ENCODE measurements at places on chromosomes 12 and 14.

- H3K4me3 ChIP-seq: no peak overlapping the region
- DNase-seq: no peak
- no peaks in the 10 kb centered on the region for H3K4me1 ChIP-seq
- H3K27ac ChIP-seq: no peak overlapping the region
Observed at GRCh38 chr12:43848226-43848507, 12.3 kb downstream of the TMEM117 start.

- no peak overlapping the region for H3K4me3 ChIP-seq
- H3K36me3 ChIP-seq: no peaks in the 10 kb centered on the region
- no peaks in the 10 kb centered on the region for H3K4me1 ChIP-seq
- no peak for DNase-seq
- no peaks in the 10 kb centered on the region for H3K27me3 ChIP-seq
Observed at GRCh38 chr12:28975564-28976340, 173.3 kb upstream of the FAR2 start.

GRCh38 chr12:55699471-55700055, 8.1 kb downstream of the ITGA7 start:
- H3K4me1 ChIP-seq: no peaks in the 10 kb centered on the region
- no peaks in the 10 kb centered on the region for H3K27me3 ChIP-seq
- H3K27ac ChIP-seq: no peak overlapping the region
- H3K4me3 ChIP-seq: no peak overlapping the region
- H3K36me3 ChIP-seq: no peaks in the 10 kb centered on the region

- H3K4me3 ChIP-seq: no peak overlapping the region
- H3K27me3 ChIP-seq: no peaks in the 10 kb centered on the region
- no peak for DNase-seq
- H3K27ac ChIP-seq: no peak overlapping the region
- no peaks in the 10 kb centered on the region for H3K36me3 ChIP-seq
- H3K4me1 ChIP-seq: no peaks in the 10 kb centered on the region
Observed at GRCh38 chr14:66231820-66232219, 254.4 kb upstream of the CCDC196 start.

DNA sequence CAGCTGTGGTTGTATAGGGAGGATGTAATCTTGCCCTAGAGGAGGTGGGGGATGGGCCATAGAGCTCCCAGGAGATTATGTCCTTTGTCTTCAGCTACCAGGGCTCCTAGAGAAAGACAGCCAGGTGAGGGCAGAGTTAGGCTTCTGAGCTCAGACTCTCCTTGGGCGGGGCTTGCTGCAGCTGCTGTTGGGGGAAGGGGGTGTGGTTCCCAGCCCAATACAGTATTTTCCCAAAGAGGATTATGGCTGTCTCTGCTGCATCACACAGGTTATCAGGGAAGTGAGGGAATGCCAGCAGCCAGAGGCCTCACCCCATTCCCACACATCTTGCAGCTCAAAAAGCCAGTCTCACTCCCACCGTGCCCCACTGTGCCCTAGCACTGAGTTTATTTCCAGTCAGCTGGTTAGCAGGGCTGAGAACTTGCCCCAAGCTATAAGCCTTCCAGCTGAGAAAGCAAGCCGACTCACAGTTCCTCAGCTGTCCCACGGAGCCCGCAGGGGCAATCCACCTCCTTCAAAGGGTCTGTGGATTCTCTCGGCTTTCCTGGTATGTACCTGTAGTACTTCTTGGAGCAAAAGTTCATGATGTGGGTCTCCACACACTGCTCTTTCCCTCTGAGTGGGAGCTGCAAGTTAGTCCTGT, 217.3 kb upstream of the CPNE8 start:
- no peaks in the 10 kb centered on the region for H3K36me3 ChIP-seq
- DNase-seq: no peak
- H3K4me1 ChIP-seq: no peaks in the 10 kb centered on the region
- no peak overlapping the region for H3K27ac ChIP-seq

DNA sequence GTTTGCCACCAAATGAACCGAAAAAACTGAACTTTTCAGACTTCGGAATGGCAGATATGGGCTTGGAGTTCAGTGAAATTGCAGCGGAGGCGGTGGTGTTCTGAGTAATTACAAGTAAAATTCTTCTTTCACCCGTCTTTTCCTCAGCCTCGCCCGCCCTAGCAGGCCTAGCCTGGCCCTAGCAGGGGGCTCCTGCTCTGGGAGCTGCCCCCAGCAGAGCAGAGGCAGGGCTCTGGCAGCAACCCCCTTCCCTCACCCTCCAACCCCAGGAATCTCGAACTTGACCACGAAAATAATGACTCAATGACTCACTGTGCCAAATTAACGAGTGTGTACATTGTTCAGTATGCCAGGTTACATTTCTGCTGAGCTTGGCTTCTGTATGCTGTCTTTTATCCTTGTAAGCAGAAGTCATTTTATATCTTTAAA, 1.1 kb downstream of the PAPLN start:
- peak overlapping the region; percentile 77 for H3K27ac ChIP-seq
- DNase-seq: no peak
- peaks cover 3% of the 10 kb centered on the region for H3K27me3 ChIP-seq
- peak overlapping the region; percentile 53 for H3K4me3 ChIP-seq
- H3K4me1 ChIP-seq: peaks cover 7% of the 10 kb centered on the region

DNA sequence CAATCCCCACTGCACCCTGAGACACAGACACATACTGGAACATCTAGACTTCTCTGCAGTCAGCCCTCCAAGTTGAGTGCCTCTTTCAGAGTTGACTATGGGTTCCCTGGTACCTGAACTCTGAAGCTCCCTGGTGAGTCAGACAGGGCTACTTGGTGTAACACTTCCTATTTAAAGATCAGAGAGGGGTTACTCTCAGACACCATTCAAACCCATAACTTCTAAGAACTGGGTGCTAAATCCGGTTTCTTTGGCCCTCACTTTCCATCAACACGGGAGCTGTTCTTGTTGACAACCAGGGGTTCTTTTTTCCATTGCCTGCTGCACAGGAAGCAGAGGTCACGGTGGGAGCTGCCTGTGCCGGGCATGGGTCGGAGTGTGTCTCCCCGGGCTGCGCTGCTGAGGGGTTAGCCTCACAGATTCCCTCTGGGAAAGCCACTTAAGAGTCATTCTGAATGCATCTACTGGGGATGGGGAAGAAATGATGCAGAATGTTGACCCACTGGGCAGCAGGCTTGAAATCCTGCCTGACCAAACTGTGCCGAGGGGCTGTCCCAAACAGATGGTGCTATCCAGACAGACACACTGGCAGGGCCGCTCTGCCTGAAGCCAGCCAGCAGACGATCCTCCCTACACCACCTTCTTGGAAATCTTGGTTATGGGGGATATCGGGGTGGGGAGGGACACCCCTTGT, 74.1 kb downstream of the PITPNM2 start:
- DNase-seq: no peak
- no peaks in the 10 kb centered on the region for H3K36me3 ChIP-seq
- H3K27me3 ChIP-seq: no peaks in the 10 kb centered on the region

DNA sequence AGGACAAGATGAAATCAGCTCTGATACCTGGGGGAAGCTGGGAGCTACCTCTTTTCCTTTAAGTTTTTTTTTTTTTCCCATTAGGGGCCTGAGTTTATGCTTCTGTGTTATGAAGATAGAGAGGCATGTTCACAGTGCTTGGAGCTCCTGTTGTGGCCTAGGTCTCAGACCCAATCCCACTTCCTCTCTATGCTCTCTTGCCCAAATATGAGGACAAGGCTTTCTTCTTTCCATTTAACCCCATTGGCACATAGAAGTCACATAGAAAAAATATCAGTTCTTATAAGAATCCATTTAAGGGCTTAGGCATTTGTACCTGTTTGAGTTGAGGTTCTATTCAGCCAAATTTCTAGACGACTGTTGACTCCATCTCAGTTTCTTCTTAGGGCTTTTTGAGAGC, 12.6 kb downstream of the MRPS35 start:
- H3K4me1 ChIP-seq: no peaks in the 10 kb centered on the region
- DNase-seq: no peak
- H3K36me3 ChIP-seq: no peaks in the 10 kb centered on the region
- no peak overlapping the region for H3K4me3 ChIP-seq

- H3K27me3 ChIP-seq: no peaks in the 10 kb centered on the region
- H3K4me1 ChIP-seq: no peaks in the 10 kb centered on the region
- H3K4me3 ChIP-seq: no peak overlapping the region
- DNase-seq: no peak
- no peak overlapping the region for H3K27ac ChIP-seq
Observed at GRCh38 chr12:92424338-92424737, 278.5 kb upstream of the PLEKHG7 start.

GRCh38 chr14:89036371-89036770, 211.9 kb downstream of the TTC8 start:
- H3K4me1 ChIP-seq: no peaks in the 10 kb centered on the region
- no peak for DNase-seq
- H3K27ac ChIP-seq: no peak overlapping the region

DNA sequence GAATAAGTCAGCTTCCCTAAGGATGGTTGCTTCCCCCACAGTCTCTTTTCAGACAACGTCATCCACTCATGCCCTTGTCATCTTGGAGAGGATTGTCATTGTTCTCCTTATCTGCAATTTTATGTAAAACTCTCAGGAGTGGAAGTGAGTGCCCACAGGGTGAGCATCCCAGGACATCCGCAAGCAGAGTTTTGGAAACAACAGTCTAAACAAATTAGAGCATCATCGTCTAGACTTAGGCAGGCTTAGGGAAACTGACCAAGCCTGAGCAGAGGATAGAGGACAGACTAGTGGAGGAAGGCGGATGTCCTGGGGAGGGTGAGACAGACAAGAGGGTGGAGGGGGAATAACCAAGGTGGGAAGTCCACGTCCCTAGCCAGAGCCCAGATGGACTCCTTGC, 63.7 kb upstream of the BDKRB2 start:
- H3K4me3 ChIP-seq: no peak overlapping the region
- H3K4me1 ChIP-seq: no peaks in the 10 kb centered on the region
- no peaks in the 10 kb centered on the region for H3K36me3 ChIP-seq
- H3K27me3 ChIP-seq: no peaks in the 10 kb centered on the region
- no peak overlapping the region for H3K27ac ChIP-seq

DNA sequence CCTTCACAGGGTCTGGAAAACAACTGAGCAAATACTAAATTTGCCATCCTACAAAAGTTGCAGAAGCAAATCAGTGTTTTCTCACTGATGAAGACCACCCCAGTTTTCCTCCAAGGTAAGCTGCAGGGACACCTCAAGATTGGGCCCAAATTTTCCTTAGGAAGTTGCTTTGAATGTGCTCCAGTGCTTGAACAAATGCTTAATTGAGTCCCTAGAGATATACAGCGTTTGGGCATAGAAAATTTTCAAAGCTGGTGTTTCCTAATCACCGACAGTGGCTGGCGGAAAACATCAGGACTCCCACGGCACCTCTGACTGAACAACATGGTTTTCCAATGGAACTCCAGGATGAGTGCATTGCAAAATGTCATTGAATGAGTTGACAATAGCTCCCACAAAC, 92.5 kb upstream of the HMGA2 start:
- no peak for DNase-seq
- H3K4me1 ChIP-seq: no peaks in the 10 kb centered on the region
- no peak overlapping the region for H3K4me3 ChIP-seq
- H3K27ac ChIP-seq: no peak overlapping the region
- peaks cover 54% of the 10 kb centered on the region for H3K27me3 ChIP-seq

- no peaks in the 10 kb centered on the region for H3K27me3 ChIP-seq
- H3K4me3 ChIP-seq: no peak overlapping the region
- no peaks in the 10 kb centered on the region for H3K4me1 ChIP-seq
- no peak for DNase-seq
Observed at GRCh38 chr12:92065639-92066038, 80.0 kb downstream of the BTG1 start.

DNA sequence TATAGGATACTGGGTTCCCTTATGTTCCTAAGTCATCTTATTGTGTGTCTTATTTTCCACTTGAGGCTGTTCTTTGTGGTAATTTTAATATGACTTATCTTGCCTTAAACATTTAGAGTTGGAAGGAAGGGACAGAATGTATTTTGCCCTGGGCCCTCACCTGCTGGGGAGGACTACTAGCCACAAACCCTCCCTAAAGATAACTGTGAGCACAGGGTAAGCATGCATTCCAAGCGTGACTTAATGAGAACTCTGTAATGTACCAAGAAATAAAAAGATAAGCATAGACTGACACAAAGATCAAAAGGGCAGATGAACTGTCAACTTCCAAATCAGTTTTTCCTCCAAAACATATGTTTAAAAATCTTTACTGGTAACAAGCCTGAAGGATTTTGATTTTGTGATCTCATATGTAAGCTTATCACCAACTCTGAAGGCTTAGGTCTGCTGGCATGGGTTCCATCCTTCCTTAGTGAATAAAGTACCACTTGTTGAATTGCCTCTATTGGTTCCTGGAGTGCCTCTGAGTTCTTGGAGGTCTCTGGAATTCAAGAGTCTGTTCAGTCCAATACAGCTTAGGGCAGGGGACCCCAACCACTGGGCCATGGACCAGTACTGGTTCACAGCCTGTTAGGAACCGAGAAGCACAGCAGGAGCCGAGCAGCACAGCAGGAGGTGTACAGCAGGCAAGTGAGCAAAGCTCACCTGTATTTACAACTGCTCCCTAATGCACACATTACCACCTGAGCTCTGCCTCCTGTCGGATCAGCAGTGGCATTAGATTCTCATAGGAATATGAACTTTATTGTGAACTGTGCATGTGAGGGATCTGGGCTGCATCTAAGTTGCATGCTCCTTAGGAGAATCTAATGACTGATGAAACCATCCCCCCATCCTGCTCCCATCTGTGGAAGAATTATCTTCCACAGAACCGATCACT, 29.8 kb upstream of the NFYB start:
- H3K4me1 ChIP-seq: no peaks in the 10 kb centered on the region
- no peak overlapping the region for H3K27ac ChIP-seq
- H3K4me3 ChIP-seq: no peak overlapping the region
- no peaks in the 10 kb centered on the region for H3K27me3 ChIP-seq
- no peak for DNase-seq

DNA sequence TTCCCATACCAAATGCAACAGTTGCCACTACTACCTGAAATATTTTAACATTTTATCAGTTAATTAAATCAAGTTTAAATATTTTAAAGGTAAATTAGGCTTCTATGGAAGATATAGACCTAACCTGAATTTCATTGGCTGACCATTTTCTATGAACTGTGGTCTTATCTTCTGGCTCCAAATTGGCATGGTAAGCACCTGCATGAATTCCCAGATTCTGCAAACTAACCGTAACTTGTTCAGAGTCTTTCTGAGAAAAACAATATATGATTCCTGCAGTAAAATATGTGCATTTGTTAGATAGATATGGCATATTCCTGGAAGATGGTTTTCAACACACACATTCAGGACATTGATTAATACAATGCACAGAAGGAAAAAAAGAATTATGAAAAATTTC, 25.9 kb downstream of the RECQL start:
- H3K4me1 ChIP-seq: no peaks in the 10 kb centered on the region
- no peak for DNase-seq
- no peaks in the 10 kb centered on the region for H3K36me3 ChIP-seq

DNA sequence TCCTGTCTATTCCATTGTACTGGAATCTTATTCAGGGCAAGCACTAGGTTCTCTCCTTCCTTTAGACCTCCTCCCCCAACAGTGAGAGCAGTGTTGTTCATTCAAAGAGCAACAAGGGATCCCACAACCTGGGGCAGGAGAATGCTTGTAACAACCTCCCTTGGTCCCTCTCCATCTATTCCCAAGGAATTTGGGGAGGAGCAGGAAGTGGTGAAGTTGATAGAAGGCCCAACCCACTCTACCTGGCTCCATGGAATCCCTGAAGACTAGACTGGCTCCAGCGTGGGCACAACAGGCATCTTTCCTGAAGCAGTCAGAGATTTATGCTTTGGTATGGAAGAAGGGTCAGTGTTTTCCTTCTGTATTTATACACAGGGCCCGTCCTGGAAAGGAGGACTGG, 33.4 kb upstream of the CISTR start:
- no peak overlapping the region for H3K27ac ChIP-seq
- no peak for DNase-seq
- no peaks in the 10 kb centered on the region for H3K4me1 ChIP-seq
- H3K36me3 ChIP-seq: no peaks in the 10 kb centered on the region
- H3K27me3 ChIP-seq: peaks cover 3% of the 10 kb centered on the region

Data from breast epithelium (tissue), 4 donors.